ENCODE measurements at places on chromosomes 7 and 10.

DNA sequence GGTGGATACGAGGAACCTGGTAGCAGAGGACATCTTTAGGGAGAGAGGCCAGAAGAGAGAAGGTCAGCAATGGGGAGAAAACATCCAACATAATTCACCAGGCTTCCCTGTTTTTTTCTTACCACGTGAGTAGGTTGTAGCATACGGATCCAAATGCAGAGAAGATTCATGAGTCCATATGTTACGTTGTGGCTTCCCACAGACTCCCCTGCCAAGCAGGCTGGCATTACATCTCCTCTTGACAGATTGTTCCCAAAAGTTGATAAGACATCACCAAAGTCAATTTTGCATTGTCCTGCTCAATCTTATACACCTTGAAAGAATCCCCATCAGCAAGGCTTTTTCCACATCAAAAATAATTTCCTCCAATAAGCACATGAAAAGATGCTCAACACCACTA lies 39.7 kb downstream of the DRGX start:
- DNase-seq = no peak

DNA sequence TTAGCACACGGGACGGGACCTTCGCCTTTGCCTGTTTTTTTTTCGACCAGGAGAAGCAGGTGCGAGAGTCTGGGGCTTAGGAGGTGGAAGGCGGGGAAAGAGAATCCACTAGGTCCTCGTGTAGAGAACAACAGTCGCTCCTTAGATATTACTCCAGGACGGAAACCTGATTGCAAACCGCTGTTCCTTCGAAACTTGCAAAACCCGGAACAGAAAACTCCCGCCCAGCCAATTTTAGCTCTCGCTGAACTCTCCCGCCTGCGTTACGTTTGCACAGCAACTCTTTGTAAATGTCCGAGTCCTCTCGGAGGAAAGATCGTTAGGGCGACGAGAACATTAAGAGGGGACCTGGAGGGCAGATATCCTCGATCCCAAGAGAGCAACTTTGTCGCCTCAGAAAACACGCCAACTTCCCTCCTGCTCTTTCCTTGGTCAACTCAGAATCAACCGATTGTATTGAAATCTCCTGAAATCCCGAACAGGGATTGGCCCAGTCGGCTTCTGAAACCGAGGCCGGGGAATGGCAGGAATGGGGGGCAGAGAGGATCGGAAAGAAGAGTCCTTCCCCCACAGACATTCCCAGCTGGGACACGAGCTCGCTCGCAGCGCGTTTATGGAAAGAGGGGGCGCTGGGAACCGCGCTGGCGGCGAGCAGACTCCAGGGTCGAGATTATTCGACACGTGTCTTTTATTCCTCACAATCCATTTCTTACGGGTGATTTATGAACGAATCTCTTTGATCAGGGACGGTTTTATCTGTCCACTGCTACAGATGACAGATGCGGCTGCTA lies 9.9 kb downstream of the TWIST1 start:
- no peak for DNase-seq

GRCh38 chr10:71268247-71268691 lies 50.8 kb upstream of the SLC29A3 start:
- DNase-seq = no peak

GRCh38 chr10:102661658-102662028 lies 17.4 kb downstream of the TRIM8 start:
- DNase-seq = peak; percentile 43

- DNase-seq = peak; percentile 54
These were observed 3.5 kb downstream of the ARID5B start for GRCh38 chr10:61904733-61905725.

DNA sequence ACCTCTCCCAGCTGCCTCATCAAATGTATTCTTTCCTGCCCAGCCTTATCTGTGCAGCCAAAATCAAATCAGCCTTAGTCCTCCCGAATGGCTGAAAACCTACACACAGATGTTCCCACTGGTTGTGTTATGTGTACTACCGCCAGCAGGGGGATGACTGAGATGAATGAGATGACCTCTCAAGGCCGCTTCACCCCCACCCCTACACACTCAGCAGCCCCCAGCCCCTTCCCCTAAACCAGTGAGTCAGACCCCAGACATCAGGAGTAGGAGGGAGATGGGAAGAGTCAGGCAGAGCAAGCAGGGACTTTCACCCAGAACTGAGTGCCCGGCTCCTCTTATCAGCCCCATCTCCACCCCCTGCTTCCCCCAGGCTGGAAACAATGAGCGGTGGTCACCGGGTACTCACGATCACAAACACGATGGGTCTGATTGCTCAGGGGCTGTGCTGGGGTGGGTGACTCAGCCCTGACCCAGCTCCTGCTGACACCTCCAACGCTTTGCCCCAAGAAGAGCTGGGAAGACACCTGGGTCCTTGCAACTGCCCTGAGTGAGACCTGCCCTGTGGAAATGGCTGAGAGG lies 6.5 kb upstream of the C10orf105 start:
- DNase-seq = peak; percentile 85

GRCh38 chr7:46290374-46291049 lies 369.4 kb upstream of the IGFBP3 start:
- no peak for DNase-seq

DNA sequence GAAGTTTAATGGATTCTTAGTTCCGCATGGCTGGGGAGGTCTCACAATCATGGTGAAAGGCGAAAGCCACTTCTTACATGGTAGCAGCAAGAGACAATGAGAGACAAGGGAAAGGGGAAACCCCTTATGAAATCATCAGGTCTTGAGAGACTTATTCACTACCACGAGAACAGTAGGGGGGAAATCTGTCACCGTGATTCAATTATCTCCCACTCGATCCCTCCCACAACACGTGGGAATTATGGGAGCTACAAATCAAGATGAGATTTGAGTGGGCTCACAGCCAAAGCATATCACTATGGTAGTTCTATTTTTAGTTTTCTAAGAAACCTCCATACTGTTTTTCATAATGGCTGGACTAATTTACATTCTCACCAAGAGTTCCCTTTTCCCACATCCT lies 36.7 kb downstream of the SPAM1 start:
- DNase-seq = no peak

- DNase-seq = peak; percentile 7
These were observed 9.5 kb downstream of the GLI3 start for GRCh38 chr7:42227541-42227935.

DNA sequence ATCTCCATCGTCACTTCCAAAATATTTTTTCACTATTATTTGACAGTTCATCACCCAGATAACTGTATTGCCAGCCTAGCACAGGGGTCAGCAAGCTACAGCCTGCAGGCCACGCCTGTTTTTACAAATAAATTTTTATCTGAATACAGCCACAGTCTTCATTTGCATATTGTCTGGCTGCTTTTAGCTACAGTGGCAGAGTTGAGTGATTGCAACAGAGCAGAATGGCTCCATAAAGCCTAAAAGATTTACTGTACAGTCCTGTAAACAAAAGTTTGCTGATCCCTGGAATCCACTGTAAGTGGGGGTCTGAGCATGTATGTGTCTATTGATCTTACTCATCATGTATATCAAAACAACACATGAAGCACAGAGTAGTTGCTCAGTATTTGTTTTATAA lies 45.9 kb upstream of the GNAI1 start:
- DNase-seq = no peak

- no peak for DNase-seq
These were observed 2.4 kb downstream of the UROS start for GRCh38 chr10:125820701-125821100.

DNA sequence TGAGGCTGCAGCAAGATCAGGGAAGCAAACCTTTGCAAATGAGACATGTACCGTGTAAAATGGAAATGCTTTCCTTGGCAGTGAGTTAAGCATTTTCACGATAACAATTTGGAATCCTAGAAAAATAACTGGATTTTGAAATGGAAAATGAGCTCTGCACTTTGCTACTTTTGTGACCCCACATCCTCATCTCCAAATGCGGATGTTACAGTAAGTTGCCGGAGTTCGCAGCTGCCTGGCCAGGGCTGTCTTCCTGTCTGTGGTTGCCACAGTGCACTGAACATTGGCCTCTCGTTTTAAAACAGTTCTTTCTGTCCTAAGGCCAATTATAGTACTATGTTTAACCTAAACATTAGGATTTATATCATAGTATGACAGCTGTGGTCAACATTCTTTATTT lies 136.2 kb upstream of the FZD8 start:
- DNase-seq = no peak

DNA sequence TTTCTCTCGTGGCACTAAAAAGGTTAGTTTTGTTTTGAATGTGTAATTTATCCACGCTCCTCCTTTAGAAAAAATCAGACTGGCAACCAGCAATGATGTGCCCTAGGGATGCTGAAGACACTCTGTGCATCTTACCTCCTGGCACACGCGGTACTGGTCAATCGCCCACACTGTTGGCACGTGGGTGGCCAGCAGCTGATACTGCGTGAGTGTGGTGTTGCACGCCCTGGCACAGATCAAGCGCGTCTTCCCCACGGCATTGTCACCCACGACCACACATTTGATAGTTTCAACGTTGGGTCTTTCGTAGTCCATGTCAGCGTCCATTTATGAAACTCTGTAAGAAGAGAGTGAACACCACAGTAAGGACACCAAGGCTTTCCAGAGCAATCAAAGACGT lies 32.8 kb downstream of the RHOBTB1 start:
- no peak for DNase-seq

- DNase-seq = peak; percentile 2
These were observed 63.4 kb downstream of the HPSE2 start for GRCh38 chr10:99172128-99172738.

GRCh38 chr7:103718482-103719061 lies 270.9 kb downstream of the RELN start:
- DNase-seq = no peak

GRCh38 chr10:4776234-4776638 lies 49.8 kb upstream of the AKR1E2 start:
- DNase-seq = no peak

GRCh38 chr7:98878365-98879197 lies at the start of gene TRRAP:
TSS of gene TRRAP (plus strand) at chr7:98878532. CDS start at chr7:98881151, 2,619 bp downstream.
- DNase-seq = peak; percentile 81

- no peak for DNase-seq
These were observed 11.6 kb downstream of the OGDHL start for GRCh38 chr10:49750546-49750945.

- no peak for DNase-seq
These were observed 5.7 kb upstream of the ZNF503 start for GRCh38 chr10:75407224-75407712.

- no peak for DNase-seq
These were observed 17.6 kb downstream of the PRKAG2 start for GRCh38 chr7:151859111-151859947.

DNA sequence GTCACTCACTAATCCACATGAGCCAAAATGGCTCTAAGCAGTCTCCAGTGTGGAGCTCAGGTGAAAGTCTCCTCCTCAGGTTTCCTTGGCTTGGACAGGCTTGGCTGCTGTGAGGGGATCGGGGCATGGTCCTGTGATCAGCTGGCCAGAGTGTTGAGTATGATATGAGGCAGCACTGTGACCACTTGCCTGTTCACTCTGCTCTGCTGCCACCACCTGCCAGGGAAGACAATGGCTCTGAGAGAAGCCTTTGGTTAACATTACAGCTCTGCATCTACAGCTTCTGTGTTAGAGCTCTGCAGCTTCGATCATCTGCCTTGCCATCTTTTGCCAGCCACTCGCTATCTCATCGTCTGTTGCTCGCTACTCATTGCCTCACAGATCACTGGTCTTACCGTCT lies 20.1 kb upstream of the PTN start:
- DNase-seq = no peak

GRCh38 chr7:135560631-135561030 lies 2.9 kb downstream of the NUP205 start:
- no peak for DNase-seq

DNA sequence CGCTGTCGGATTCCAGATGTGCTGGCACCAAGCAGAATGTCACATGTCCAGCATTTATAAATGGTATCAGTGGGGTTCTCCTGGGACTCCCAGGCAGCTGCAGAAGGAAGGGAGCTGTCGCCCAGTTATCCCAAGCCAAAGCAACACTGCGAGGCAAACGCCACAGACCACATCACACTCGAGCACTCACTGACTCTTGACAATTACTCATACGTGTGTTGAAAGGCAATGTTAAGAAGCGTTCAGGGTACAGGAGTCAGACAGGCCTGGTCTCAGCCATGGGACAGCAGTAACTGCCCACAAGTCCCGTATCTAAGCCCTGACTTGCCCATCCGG lies 113.4 kb downstream of the DIP2C start:
- DNase-seq = no peak

DNA sequence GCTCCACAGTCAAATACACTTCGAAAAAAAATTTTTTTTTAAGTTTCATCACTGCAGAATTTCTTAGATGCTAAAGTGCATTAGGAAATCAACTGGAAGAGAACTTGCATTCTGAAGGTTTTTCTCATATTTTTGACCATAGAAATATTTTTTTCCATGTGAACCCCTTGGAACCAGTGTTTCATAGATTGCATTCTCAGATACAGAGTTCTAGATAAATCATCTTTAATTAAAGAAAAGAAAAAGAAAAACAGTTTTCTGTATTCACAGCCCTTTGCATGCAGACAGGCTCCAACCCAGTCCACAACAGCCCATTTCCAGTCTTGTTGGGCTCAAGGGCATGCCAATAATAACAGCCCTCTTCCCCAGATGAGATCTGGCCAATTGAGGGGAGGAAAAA lies 75.5 kb upstream of the RPA3 start:
- DNase-seq = no peak

- no peak for DNase-seq
These were observed 36.6 kb downstream of the PNLIPRP3 start for GRCh38 chr10:116464257-116464656.

DNA sequence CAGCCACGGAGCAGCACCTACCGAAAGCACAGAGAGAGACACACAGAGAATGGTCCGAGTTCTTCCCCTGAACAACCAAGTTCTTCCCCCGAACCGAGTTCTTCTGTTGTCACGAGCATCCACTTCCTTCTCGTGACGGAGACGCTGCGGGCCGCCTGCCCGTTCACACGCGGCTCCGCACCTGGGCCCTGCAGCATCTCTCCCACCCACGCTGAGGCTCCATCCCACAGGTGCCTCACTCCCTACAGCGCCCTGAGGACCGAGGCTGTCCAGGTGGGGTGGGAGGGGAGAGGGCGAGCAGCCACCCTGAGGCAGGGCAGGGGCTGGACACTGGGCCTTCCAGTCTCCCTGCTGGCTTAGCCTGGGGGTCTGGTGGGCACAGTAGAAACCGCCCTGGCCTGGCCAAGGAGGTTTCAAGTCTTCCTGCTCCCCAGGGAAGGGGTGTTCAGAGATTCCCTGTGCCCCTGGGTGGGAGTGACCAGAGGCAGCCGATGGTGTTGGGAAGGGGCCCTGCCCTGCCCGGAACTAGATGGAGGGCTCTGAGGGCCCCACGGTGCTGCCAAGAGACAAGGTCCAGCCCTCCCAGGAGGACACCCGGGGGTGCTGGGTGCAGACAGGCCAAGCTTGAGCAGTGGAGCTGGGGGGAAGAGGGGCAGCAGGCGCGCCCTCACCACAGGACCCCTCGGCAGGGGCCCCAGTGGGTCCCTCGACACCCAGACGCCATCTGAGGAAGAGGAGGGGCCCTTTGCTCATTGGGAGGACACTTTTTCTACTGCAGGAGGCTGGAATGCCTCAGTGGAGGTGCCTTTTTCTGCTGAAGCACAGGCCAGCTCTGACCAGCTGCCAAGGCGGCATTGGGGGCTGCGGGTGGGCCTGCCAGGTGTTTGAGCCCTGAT lies 5.2 kb upstream of the NKX6-2 start:
- DNase-seq = no peak

GRCh38 chr10:96683065-96683464 lies 37.2 kb downstream of the PIK3AP1 start:
- DNase-seq = no peak

Measured in activated naive CD8-positive, alpha-beta T cell treated with anti-CD3 and anti-CD28 coated beads, Interleukin-2, amount 50 U/mL, for 24 hours (primary cell).